ENCODE measurements at places on chromosomes 5 and 9.

GRCh38 chr5:4570047-4570995 lies 569.8 kb upstream of the ADAMTS16 start:
- no peak for DNase-seq

DNA sequence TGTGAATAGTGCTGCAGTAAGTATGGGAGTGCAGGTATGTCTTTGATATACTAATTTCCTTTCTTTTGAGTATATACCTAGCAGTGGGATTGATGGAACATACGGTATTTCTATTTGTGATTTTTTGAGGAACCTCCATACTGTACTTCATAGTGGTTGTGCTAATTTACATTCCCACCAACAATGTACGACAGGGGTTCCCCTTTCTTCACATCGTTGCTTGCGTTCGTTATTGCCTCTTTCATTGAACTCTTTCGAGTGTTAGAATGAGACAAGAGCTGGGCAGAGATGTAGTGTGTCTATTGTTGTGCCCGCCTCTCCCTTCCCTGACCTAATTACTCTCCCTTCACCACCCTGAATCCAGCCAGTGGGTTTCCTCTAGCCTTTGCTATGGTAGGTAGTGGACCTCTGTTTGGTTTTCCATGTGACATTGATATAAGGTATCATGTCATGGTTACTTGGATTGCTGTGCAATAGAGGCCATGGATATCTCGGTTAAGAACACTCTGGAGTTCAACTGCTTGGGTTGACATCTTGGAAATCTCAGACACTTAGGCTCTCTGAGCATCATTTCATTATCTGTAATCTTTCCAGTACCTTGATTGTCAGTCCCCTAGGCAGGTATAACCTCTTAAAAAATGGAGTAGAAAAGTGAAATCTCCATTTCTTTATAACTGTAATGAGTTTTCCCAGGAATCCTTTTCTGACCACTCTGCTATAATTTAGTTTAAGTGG lies 19.5 kb downstream of the AOPEP start:
- DNase-seq: no peak

- DNase-seq: no peak
Observed at GRCh38 chr5:16547200-16547842, 69.5 kb downstream of the RETREG1 start.

DNA sequence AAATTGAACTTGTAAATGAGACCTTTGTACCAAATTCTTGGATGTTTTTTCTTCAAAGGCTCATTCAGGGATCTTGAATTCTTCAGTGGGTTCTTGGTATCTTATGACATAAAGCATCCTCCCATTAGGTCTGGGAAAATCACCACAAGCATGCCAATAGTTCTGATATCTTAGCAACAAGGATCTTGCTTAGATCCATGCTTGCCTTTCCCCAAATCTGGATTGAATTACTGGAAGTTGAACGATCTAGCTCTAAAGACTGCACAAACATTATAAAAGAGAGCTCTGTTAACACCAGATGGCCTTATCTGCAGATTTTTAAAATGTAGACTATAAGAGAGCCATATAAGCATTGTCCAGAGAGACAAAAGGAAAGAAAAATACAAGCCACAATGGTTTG lies 266.3 kb downstream of the RAB3C start:
- no peak for DNase-seq

DNA sequence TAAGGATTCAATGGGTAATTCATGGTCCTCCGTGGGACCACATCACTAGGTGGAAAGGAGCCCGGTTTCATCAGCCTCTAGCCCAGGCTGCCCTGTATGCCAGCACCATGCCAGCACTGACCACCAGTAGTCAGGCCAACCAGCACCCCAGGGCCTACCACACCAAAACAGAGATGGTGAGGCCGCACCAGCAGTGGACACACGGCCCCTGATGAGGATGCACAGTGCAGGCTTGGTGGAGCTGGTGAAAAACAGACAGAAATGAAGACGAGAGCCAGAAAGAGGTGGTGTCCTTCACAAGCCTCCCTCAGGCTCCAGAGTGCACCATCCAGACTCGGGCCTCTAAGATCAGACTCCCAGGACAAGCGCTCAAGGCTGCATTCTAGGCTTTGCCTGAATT lies 128.2 kb downstream of the MED10 start:
- DNase-seq: no peak

- no peak for DNase-seq
Observed at GRCh38 chr5:61746831-61747575, 414.9 kb downstream of the ZSWIM6 start.

DNA sequence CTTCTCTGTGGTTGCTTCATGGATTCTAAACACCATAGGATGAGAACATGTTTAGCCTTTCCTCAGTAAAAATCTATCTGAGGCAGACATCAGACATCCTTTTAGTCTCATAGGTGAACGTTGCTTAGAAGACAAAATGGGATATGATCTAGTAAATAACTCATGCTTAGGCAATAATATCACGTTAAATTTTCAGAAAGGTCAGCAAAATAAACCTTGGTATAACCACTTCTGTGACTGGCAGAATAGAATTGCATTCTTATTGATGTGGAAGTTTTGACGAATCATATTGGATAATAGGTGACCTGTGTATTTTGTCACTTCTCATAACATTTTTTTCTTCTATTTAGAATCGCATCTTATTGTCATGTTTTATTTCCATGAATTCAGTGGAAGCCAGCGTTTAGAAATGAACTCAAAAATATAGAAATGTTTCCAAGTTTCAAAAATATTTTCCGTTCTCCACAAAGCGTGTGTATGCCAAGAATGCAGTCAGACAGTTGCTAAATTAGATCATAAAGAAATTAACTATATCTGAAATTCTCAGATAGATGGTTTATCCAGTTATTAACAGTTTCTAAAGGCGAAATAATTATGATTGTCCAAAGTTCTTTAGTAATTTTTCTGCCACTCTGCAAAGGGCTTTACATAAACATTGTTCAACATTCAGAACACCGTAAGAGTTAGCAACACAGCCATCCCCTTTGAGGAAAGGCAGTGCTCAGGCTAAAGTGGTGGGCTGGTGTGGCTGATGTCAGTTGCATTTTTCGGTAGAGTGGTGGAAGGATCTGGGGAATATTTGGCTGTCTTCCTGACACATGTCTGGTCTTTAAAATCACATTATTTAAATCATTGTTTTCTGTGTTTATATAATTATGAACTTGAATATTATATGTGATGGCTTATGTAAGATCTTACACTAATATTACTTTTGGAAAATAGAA lies 827.2 kb downstream of the MTRR start:
- DNase-seq: no peak

- DNase-seq: peak; percentile 59
Observed at GRCh38 chr9:35954942-35955546, 2.9 kb downstream of the OR2S2 start.

DNA sequence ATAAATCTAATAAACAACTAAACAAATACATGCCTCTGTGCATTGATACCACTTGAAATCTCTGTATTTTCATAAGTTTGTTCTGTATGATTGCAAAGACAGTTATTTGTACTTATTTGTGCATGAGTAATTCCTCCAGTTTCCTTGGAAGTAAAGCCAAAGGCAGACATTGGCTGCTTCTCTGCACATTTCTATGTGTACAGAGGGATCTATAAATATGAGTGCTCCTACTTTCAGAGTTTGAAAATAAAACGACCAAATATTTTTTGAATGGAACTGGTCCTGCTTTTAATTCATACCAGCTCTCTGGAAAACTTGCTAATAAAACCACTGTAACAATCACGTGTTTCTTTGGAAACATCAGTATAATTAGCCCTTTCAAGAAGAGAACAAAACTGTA lies 306.5 kb downstream of the MAN2A1 start:
- DNase-seq: no peak

- no peak for DNase-seq
Observed at GRCh38 chr5:133234273-133234672, 182.5 kb downstream of the HSPA4 start.

- DNase-seq: no peak
Observed at GRCh38 chr5:151222790-151223446, 974 bp downstream of the CCDC69 start.

GRCh38 chr5:95148453-95148852 lies 136.4 kb downstream of the MCTP1 start:
- DNase-seq: no peak

DNA sequence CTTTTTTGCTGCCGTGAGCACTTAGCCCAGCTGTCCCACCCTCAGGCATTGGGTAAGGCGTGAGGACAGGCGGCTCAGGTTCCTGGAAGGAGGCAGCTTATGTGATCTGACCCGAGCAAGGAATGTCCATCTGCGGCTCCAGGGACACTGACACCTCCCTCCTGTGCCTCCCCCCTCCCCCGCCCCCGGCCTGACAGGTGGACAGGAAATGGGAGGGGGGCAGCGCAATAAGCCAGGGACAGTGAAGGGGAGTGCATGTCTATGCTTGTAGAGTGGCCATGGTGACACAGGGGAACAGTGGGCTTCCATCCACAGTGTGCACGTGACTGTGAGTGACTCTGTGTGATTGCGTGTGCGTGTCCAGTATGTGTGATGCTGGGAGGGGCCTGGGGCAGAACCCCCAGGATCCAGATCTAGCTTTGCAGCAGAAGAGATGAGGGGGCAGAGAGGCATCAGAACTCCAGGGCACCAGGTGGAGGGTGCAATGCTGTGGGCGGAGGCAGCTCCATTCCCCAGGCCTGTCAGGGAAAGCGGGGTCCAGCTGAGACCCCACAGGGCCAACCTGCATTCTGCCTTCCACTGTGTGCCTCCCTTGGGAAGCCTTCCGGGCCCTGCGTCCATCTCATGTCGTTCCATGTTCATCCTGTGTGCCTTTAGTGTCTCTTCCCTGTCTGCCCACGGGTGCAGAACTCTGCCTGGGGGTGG lies 30.5 kb downstream of the CNTFR start:
- peak; percentile 71 for DNase-seq

GRCh38 chr5:53170746-53171349 lies 61.3 kb upstream of the MOCS2 start:
- peak; percentile 19 for DNase-seq

- peak; percentile 85 for DNase-seq
Observed at GRCh38 chr5:179869101-179869500, 10.5 kb upstream of the MRNIP start.

- DNase-seq: no peak
Observed at GRCh38 chr9:93188426-93189368, 4.8 kb downstream of the WNK2 start.

DNA sequence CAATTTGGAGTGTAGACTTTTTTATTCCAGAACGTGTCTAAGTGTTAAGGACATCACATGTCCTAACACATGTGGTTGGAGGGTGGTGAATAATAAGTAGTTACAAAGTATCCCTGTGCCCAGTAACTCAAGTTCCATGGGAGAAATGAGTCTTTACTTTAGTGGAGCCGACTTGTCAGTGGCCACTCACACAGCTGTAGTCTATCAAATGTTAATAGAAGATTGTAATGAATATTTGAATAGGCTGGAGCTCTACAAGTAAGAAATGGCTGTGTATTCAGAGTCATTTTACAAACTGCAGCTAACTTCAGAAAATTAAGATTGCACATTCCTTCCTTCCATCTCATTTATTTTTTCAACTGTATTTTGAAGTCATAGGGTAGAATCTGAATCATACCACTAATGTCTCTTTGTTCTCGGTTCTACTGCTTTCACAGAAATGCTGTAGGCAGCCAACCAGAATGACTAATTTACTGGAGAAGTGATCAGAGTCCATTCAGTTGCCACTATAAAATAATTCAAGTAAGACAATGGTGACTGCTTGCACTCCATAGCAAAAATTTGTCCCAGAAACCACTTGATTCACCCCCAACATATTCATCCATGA lies 394.8 kb downstream of the NR2F1-AS1 start:
- no peak for DNase-seq

- DNase-seq: no peak
Observed at GRCh38 chr5:44388321-44389089, 715 bp downstream of the FGF10 start.

- no peak for DNase-seq
Observed at GRCh38 chr9:132366481-132366880, 11.7 kb upstream of the SETX start.

- no peak for DNase-seq
Observed at GRCh38 chr9:71858812-71859211, 52.2 kb downstream of the ABHD17B start.

GRCh38 chr9:116605904-116606341 lies 81.2 kb upstream of the TRIM32 start:
- no peak for DNase-seq

DNA sequence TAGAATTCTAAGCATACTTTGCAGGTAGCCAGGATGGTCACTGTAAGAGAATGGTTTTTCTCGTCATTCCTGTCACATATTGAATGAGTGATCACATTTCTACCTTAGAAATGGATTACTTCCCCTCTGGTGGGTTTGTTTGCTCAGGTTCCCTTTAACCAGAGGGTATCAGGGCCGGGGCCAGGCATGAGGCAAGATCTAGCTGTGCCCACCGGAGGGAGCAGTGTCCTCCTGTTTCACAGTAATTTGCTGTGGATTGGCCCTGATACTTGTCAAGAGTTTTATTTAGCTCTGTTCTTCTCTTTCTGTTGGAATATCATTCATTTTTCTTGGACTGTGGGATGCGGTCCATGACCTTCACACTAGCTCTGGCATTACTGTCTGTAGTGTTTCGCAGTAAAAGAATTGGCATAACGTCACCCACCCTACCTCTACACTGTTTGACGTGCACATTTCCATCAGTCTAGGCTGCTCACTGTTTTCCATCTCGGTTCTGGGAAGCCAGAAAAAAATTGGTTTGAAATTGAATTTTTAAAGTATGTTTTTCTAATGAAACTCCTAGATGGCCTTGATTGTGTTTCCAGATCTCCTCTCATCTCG lies 42.4 kb upstream of the ZBED3 start:
- DNase-seq: peak; percentile 64

- DNase-seq: no peak
Observed at GRCh38 chr9:73573235-73573634, 421.6 kb downstream of the ANXA1 start.

GRCh38 chr9:102631559-102631958 lies 363.6 kb upstream of the CYLC2 start:
- no peak for DNase-seq

DNA sequence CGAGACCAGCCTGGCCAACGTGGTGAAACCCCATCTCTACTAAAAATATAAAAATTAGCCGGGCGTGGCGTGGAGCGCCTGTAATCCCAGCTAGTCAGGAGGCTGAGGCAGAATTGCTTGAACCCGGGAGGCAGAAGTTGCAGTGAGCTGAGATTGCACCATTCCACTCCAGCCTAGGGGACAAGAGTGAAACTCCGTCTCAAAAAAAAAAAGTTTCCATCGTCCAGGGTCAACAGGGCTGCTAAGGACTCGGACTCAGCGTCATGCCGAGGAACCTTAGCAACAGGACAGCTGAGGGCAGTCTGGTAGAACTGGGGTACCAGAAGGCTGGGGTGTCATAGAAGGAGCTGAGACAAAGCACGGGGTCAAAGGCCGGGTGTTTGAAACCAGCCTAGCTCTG lies 21.7 kb downstream of the FAM78A start:
- DNase-seq: no peak

DNA sequence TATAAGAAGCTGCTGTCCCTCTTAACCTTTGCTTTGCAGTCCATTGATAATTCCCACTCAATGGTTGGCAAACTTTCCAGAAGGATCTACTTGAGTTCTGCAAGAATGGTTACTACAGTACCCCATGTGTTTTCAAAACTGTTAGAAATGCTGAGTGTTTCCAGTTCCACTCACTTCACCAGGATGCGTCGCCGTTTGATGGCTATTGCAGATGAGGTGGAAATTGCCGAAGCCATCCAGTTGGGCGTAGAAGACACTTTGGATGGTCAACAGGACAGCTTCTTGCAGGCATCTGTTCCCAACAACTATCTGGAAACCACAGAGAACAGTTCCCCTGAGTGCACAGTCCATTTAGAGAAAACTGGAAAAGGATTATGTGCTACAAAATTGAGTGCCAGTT lies 27.8 kb upstream of the SETD9 start:
- DNase-seq: no peak

- no peak for DNase-seq
Observed at GRCh38 chr9:130421154-130421801, 23.5 kb upstream of the ASS1 start.

- DNase-seq: no peak
Observed at GRCh38 chr5:74382987-74383593, 257.4 kb downstream of the ENC1 start.
